Fibroblast of villous mesenchyme (primary cell): ENCODE measurements at places on chromosomes 1 and 21. TPM values are rescaled to one million over a fixed set of nuclear protein-coding genes. Genes with fewer than 3 reads are reported as not detected.

PSMG1 gene
- total RNA-seq: 70.0 and 71.5 TPM in 2 replicates

GSTM5 gene
- total RNA-seq: 5.8 and 9.1 TPM in 2 replicates

ADORA3 gene
- total RNA-seq: not detected in 2 replicates

UBE2U gene
- not detected in 2 replicates for total RNA-seq

C1orf87 gene
- not detected in 2 replicates for total RNA-seq

F5 gene
- total RNA-seq: not detected in 2 replicates

MYOG gene
- not detected in 2 replicates for total RNA-seq

CLEC20A gene
- not detected in 2 replicates for total RNA-seq

XCL2 gene
- total RNA-seq: not detected in 2 replicates

CFHR4 gene
- total RNA-seq: not detected in 2 replicates

AMY1A gene
- total RNA-seq: not detected in 2 replicates

CRB1 gene
- total RNA-seq: under 0.01 TPM in 2 replicates

MANEAL gene
- 0.43 and 0.97 TPM in 2 replicates for total RNA-seq

ANXA9 gene
- total RNA-seq: 0.32 and 0.86 TPM in 2 replicates

ALPL gene
- total RNA-seq: 1.3 and 1.7 TPM in 2 replicates

RXFP4 gene
- total RNA-seq: not detected in 2 replicates

SESN2 gene
- 13.4 and 39.9 TPM in 2 replicates for total RNA-seq

PITHD1 gene
- 25.4 and 28.9 TPM in 2 replicates for total RNA-seq

IFNAR1 gene
- total RNA-seq: 12.9 and 19.0 TPM in 2 replicates

PHLDA3 gene
- 65.1 and 70.0 TPM in 2 replicates for total RNA-seq

SEC16B gene
- 1.3 and 1.6 TPM in 2 replicates for total RNA-seq

ZSWIM5 gene
- total RNA-seq: 0.43 and 2.3 TPM in 2 replicates

MIXL1 gene
- total RNA-seq: 0.43 TPM in 1 of 2 replicates, not detected in the other

TMEM9 gene
- 41.2 and 52.2 TPM in 2 replicates for total RNA-seq

PWP2 gene
- 13.5 and 31.5 TPM in 2 replicates for total RNA-seq

FAF1 gene
- total RNA-seq: 41.2 and 55.7 TPM in 2 replicates

TTC34 gene
- 0.32 and 0.43 TPM in 2 replicates for total RNA-seq

OPRD1 gene
- total RNA-seq: under 0.01 TPM in 1 of 2 replicates, not detected in the other

MATN1 gene
- not detected in 2 replicates for total RNA-seq

FRRS1 gene
- total RNA-seq: 17.7 and 20.7 TPM in 2 replicates

USP25 gene
- 27.4 and 33.7 TPM in 2 replicates for total RNA-seq

TEDDM1 gene
- total RNA-seq: not detected in 2 replicates

THEM5 gene
- total RNA-seq: not detected in 2 replicates

OR2L13 gene
- not detected in 2 replicates for total RNA-seq

HPDL gene
- 1.3 and 1.6 TPM in 2 replicates for total RNA-seq

HUNK gene
- 1.3 and 1.6 TPM in 2 replicates for total RNA-seq

AADACL4 gene
- 0.43 TPM in 1 of 2 replicates, not detected in the other for total RNA-seq

OR2T35 gene
- not detected in 2 replicates for total RNA-seq

TBX15 gene
- total RNA-seq: under 0.01 TPM in 2 replicates

FMO1 gene
- total RNA-seq: under 0.01 TPM in 2 replicates

MTFR1L gene
- 46.6 and 47.4 TPM in 2 replicates for total RNA-seq

RHD gene
- not detected in 2 replicates for total RNA-seq
